ENCODE measurements at places on chromosomes 11 and 22. TPM values are rescaled to one million over a fixed set of nuclear protein-coding genes. Genes with fewer than 3 reads are reported as not detected.

The TMPRSS5 gene
- 0.16 TPM for total RNA-seq

The F2 gene
- total RNA-seq, result not detected

The NDUFS8 gene
- 568 TPM for total RNA-seq

The PAX6 gene
- total RNA-seq, result not detected

GRCh38 chr22:24134090-24134846 lies 47.0 kb upstream of the SUSD2 start:
- H3K4me3 ChIP-seq, result no peak overlapping the region
- H3K27me3 ChIP-seq, result no peaks in the 10 kb centered on the region
- no peak for DNase-seq
- H3K36me3 ChIP-seq, result peaks cover 11% of the 10 kb centered on the region

- no peaks in the 10 kb centered on the region for H3K27me3 ChIP-seq
- H3K4me1 ChIP-seq, result no peaks in the 10 kb centered on the region
Observed at GRCh38 chr22:19619144-19620009, 94.9 kb upstream of the SEPTIN5 start.

- H3K27me3 ChIP-seq, result no peaks in the 10 kb centered on the region
- no peak overlapping the region for H3K27ac ChIP-seq
- no peaks in the 10 kb centered on the region for H3K4me1 ChIP-seq
Observed at GRCh38 chr11:20362481-20362880, 1.0 kb upstream of the HTATIP2 start.

DNA sequence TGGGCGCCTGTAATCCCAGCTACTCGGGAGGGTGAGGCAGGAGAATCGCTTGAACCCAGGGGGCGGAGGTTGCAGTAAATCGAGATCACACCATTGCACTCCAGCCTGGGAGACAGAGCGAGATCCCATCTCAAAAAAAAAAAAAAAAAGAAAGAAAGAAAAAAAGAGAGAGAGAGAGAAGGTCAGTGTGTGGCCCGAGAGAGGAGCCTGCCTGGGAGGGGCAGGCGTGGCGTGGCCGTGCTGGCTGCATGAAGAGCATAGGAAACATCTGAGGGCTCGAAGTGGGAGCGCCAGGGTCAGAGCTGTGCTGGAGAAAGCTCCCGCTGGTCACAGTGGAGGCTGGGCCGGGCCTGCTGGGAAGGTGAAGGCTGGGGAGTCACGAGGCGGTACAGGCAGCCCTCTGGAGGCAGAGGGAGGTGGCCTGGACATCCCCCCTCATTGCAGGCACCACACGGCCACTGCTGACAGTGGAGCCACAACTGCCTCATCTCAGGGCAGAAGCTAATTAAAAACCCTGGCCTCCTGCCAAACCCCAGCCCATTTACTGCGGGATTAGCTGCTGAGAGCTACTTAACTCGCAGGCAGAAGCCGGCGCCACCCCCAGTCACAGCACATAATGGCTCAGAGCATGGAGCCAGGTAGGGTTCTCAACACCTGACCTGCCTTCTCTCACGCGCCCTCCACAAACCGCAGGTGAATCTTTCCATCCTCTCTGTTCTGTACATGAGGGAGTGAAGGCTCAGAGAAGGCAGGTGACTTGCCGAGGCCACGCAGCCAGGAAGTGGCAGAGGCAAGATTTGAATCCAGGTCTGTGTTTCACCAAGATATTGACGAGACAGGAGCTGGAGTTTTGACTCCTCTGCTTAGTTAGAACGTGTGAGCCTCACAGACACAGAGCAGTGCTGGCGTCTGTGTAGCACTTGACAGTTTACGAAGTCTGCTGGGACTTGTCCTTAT lies 32.6 kb downstream of the NFAM1 start:
- DNase-seq, result no peak
- H3K4me1 ChIP-seq, result no peaks in the 10 kb centered on the region
- H3K36me3 ChIP-seq, result no peaks in the 10 kb centered on the region
- no peak overlapping the region for H3K27ac ChIP-seq
- no peaks in the 10 kb centered on the region for H3K27me3 ChIP-seq
- H3K4me3 ChIP-seq, result no peak overlapping the region

- no peaks in the 10 kb centered on the region for H3K4me1 ChIP-seq
- no peak overlapping the region for H3K4me3 ChIP-seq
- H3K36me3 ChIP-seq, result no peaks in the 10 kb centered on the region
- no peak for DNase-seq
Observed at GRCh38 chr11:47461876-47462275, 12.9 kb upstream of the RAPSN start.

Data from right atrium auricular region (tissue), 2 donors.